ENCODE measurements at places on chromosomes 12 and 14.

DNA sequence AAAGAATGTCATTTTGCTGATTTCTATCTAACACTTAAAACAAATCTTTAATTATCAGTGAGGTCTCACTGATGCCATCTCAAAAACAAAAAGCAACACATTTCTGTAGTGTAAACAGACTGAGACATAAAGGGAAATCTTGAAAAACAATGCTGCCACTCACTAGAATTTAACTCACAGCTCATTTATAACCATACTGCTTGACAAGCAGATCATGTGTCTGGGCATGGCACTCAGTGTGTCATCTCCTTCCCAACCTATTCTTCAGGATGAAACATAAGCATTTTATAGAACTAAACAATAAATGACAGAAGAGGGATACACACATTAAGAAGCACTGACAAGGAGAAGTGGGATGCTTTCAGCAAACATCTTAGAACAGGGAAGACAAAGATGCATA is 22.4 kb downstream of the ATF7 start:
- DNase-seq: no peak

- no peak for DNase-seq
Measured at GRCh38 chr12:109645708-109646107, 67.9 kb upstream of the FAM222A start.

- no peak for DNase-seq
Measured at GRCh38 chr12:113683574-113683973, 211.9 kb upstream of the LHX5 start.

- peak; percentile 13 for DNase-seq
Measured at GRCh38 chr12:89909753-89910152, 201.1 kb upstream of the ATP2B1 start.

DNA sequence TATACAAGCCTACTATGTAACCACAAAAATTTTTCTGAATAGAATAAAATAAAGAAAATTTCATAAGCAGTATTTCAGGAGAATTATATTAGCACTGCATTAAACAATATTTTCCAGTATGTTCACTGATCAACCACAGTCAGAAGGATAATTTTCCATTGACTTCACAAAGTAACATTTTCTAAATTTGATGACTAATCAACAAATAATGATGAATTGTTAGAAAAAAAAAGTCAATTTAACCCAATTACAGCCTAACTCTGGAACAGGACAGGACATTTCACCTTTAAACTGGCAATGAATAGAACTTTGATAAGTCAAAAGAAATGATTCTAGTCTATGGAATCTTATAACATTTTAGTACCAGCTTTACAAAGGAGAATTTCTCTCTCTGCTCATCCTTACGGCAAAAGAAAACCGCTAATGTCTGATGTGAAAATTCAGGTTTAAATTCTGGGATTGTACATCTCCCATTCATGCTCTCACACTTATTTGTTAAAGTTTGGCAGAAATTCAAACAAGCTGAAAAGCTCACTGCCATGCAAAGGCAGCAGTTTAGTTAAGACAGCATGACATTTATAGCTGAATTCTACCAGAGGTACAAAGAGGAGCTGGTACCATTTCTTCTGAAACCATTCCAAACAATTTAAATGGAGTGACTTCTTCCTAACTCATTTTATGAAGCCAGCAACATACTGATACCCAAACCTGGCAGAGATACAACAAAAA is 84.5 kb downstream of the MDGA2 start:
- DNase-seq: no peak

DNA sequence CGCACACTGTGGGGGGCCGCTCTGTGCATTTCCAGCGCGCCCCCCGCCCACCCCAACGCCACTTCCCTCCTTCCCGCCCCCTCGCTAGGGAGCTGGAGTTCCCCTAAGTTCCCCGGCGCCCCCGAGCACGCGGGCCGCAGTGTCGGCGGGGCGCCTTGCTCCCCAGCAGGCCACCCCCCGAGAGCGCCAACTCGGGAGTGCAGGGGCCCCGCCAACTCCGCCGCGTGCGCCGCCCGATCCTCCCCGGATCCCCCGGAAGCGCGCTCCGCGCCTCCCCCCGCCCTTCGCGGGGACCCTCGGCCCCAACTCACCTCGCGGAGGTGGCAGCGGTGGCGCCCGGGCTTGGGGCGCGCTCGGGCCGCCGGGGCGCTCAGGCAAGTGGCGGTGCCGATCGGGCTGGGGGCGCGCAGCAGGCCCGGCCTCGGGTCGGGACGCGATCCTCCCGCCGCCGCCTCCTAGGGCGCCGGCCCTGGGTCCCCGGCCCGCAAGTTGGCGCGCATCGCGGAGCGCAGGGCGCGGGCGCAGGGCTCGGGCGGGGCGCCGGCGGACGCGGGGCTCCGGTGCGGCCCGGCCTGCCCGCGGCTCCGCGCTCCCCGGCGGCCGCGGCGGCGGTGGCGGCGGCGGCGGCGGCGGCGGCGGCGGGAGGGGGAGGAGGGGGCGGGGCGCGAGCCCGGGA is at the start of gene NCOR2:
Gene NCOR2 (minus strand): TSS at position 616 of the 676 bp plus-strand sequence. CDS start 72,361 bp downstream, outside the sequence.
- peak; percentile 47 for DNase-seq

DNA sequence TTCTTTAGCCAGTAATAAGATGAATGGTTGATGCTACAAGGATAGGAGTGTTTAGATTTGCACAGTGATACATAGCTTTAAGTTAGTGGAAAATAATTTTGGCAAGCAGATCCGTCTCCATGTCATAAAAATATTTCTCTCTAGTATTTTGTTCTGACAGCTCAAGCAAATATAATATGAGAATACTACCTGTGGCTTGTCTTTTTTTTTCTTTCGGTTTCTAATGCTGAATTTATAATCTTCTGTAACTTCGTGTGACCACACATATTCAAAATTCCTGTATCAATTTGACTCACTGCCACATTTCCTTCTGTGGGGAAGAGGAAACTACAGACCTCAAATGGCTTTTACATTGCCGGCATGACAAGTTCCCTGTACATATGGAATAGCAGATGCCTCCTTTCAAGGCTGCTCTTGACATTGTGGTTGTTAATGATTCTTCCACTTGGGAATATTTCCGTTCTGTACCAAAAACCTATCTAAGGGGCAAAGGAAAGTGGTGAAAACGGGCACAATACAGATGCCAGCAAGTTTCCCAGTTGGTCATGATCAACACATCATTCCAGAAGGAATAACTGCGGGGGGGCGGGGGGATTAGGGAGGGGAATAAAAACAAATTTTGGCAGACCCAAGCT is 103.6 kb upstream of the CCDC91 start:
- no peak for DNase-seq

DNA sequence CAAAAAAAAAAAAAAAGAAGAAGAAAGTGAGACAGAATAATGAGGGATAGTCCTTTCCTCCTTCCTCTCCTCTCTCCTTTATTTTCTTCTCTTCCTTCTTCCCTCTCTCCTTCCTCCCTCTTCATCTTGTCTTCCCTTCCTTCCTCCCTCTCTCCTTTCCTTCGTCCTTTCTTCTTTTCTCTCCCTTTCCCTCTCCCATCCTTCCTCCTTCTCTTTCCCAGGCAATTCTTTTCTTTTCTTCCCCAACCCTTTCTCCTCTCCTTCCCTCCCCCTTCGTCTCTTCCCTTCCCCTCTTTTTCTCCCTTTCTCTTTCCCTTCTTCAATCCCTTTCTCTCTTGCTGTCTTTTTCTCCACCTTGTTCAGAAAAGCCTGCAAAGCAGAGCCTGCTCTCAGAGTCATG is 3.6 kb upstream of the CHST11 start:
- no peak for DNase-seq

GRCh38 chr12:108341356-108341755 is 2.2 kb upstream of the CMKLR1 start:
- DNase-seq: no peak

DNA sequence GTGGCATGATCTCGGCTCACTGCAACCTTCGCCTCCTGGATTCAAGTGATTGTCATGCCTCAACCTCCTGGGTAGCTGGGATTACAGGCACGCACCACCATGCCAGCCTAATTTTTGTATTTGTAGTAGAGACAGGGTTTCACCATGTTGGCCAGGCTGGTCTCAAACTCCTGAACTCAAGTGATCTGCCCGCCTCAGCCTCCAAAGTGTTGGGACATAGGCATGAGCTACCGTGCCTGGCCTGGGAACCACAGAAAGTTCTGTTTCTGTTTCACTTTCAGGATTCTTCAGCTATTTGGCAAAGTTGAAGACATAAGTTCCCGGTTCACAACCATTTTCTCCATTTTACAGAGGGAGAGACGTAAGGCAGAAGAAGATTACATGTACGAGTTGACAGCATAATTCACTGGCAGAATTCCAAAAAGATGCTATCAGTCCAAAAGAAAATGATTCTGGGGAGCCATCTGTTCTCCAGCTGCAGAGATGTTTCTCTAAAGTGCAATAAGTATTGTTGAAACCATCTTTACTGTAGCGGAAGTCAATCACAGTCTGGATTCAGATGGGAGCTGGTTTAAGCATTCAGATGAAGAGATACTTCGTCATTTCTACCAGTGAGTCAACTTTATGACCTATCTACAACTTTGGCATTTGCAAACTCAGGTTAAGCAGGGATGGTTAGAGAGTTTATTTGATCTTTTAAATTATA is 8.1 kb upstream of the RNF34 start:
- DNase-seq: no peak

DNA sequence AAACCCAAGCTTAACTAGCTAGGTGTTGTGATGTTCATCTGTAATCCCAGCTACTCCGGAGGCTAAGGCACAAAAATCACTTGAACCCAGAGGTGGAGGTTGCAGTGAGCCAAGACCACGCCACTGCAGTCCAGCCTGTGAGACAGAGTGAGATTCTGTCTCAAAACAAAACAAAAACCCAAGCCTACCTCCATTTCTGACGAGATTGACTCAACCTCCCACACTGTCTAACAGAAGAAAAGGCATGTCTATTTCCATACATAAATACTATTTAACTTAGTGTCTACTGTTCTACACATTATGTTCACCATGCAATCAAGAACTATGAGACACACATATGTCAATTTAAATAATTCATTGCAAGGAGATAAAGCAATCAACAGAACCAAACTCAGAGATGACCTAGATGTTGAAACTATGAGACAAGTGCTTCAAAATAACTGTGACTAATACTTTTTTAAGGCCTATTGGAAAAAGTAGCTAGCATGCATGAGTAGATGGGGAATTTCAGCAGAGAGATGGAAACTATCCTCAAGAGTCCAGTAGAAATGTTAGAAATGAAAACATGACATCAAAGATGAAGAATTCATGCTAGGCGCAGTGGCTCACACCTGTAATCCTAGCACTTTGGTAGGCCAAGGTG is 75.9 kb upstream of the DHRS4 start:
- DNase-seq: no peak

DNA sequence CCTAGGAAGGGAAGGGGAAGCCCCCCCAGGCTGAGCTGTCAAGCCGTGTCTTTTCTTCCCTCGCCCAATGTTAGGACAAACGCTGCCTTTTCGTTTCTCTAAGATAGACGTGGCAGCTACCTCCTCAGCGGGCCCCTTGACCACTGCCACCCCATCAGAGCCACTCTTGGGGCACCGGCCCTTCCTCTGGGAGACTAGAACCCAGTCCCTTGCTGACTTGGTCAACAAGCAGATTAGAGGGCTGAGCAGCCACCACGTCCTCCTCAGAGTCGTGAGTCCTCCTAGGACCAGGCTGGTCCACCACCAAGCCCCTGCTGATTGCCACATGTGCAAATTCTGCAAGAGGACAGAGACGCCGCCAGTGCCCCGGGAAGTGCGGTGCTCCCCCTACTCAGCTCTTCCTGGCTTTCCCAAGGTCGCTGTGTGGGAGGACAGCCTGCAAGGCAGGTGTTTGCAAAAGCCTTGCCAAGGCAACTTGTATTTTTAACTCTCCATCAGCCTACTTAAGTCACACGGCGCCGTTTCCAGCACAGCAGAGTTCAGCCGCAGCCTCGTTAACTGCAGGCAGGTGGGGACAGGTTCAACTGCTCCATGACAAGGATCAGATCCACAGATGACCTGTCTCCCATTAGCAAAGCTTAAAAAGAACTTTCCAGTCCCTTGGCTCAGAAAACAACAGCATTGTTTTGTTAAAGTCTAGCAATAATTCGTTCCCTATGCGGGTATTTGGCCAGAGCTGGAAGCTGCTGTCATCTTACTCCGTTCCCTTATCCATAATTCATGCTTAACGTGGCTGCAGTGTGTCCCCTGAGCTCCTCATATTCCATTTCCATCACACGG is 65.6 kb downstream of the TESC start:
- no peak for DNase-seq

DNA sequence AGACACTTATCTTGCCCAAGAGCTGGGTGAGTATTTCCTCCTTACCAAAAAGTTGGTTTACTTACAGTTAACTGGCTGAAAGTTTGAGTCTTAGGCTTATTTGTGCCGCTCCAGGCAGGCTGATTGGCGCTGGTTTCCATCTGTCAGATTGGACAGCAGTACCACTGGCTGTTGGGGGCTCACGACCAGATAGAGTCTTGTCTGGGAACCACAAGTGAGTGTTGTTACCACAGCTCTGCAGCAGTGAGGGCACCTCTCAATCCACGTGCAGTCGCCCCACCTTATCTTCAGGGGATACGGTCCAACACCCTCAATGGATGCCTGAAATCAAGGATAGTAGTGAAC is 58.9 kb downstream of the DDX51 start:
- no peak for DNase-seq

DNA sequence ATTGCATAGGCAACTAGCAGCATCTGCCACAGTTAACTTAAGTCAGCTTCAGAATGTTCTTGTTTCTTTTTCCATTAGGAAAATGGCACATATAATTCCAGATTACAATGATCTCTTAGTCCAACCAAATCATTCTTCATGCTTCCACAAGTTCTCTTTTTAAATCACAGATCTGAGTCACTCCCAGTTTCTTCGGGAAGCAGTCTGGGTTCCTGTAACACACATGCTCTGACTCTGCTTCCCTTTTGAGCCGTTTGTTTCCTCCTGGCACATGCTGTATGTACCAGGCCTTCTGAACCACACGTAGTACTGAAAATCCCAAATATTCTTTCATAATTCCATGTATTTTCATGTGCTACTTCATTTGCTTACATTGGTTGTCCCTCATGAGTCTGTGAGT is 388.8 kb upstream of the PDE3A start:
- no peak for DNase-seq

GRCh38 chr12:117313926-117314325 is 47.5 kb downstream of the NOS1 start:
- DNase-seq: no peak

GRCh38 chr14:20707622-20708021 is 19.1 kb downstream of the ANG start:
- DNase-seq: no peak

DNA sequence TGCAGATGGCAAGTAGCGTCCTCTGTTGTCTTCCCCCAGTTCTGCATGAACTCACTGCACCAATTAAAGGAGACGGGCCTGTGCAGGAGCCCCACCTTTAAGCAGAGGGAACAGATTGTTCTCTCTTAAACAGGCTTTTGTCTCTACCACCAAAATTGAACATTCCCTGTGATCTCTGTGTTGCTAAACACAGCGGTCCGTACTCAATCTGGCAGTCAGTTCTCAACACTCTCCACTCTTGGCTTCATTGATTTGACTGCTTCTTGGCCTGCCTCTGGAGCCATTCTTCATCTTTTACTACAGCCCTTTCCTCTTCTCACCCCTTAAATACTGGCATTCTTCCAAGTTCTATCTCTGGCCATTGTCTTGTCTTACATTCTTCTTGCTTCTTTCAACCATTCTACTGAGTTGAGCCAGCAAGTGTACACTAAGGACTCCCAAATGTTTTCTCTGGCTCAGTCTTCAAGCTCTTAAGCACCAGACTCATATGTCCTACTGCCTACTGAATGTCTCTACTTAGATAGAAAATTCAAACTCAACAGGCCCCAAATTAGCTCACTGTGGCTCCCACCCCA is 8.0 kb upstream of the NT5DC3 start:
- DNase-seq: no peak

- DNase-seq: no peak
Measured at GRCh38 chr14:92861856-92862745, 60.8 kb upstream of the CHGA start.

All from mesendoderm (in vitro differentiated cells).